WERI-Rb-1 (cell line): ENCODE measurements at places on chromosomes 4 and X.

DNA sequence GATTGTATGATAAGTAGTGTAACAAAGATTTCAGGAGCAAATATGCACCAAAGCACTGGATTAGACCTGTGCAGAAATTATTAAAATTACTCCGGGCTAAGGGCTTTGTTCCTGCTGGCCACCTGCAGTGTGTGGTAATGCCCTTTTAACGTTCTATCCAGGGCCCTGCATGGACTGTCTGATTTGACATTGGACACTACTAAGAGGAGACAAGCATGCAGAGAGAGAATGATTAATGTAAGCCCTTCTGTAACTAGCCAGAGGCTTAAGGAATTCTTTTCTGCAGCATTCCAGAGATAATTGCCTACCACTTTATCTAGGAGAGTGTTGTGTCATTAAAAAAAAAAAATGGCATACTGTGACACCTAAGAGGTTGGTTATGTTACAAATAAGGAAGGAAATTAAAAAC is 117.0 kb downstream of the PCDH7 start:
- DNase-seq, result peak; percentile 53

- no peak for DNase-seq
Observed at GRCh38 chrX:10166731-10167151, 10.0 kb downstream of the CLCN4 start.

- DNase-seq, result no peak
Observed at GRCh38 chr4:41693629-41694028, 54.9 kb downstream of the PHOX2B start.

GRCh38 chr4:96342196-96342595 is 502.3 kb downstream of the PDHA2 start:
- DNase-seq, result no peak

- no peak for DNase-seq
Observed at GRCh38 chr4:105112274-105112673, 34.4 kb upstream of the TET2 start.

DNA sequence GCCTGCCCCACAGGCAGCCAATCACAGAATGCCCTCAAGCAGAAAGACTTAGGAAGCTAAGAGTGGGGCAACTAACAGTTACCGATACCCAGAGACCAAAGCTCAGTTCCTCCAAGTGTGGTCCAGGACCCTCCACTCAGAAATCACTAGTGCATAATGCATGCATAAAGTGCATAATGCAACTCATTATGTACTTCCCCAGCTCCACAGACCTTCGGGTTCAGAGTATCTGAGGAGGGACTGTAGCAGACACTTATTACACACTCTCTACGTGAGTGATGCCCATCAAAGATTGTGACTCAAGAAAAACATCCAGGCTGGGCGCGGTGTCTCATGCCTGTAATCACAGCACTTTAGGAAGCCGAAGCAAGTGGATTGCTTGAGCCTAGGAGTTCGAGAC is 328.0 kb downstream of the BCOR start:
- DNase-seq, result no peak

DNA sequence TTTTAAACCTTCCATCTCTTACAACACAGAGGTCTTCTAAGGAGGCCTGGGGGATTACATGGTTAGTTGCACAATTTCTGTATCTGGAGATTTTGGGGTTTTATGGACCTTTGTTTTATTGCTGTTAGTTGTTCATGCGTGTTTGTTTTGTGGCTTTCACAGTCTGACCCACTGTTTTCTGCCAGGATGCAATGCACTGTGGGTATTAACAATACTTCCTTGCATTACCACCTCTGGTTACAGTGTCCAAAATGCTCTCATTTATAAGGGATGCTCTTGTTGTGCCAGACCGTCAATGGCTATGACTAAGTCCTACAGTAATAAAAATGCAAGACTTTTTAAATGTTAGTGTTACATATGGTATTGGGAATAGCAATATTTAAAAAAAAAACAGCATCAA is 730.2 kb downstream of the KCTD8 start:
- no peak for DNase-seq

GRCh38 chr4:54333657-54334056 is 104.6 kb downstream of the PDGFRA start:
- DNase-seq, result no peak

DNA sequence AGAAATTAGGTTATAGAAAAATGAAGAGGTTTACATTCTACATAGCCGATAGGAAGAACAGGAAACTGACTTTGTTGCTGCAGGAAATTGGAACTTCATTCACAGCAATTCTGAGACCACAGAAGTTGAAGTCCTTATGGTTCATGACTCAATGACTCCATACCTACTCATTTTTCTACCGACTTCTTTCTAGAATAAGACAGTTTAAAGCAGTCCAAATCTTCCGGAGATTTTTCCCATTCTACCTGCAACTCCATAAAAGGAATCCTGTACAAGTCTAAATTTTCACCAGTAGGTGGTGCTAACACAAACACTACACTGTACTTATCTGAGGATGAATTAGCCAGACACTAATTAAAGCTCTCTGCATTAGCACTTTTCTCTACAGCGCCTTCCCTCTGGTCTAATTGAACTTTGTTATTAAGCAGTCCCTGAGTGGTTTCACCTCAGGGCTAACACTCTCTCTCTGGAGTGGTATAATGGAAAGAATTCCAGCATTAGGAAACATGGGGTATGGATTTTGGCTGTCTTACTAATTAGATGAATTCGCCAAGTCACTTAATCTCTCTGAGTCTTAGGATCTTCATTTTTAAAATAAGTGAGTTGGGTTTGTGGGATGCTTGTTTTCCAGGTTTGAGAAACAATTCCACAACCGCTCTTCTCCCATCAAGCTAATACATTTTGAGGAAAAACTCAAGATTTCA is 167.9 kb downstream of the SMIM20 start:
- no peak for DNase-seq

- DNase-seq, result peak; percentile 70
Observed at GRCh38 chr4:134470544-134470943, 269.0 kb upstream of the PABPC4L start.

DNA sequence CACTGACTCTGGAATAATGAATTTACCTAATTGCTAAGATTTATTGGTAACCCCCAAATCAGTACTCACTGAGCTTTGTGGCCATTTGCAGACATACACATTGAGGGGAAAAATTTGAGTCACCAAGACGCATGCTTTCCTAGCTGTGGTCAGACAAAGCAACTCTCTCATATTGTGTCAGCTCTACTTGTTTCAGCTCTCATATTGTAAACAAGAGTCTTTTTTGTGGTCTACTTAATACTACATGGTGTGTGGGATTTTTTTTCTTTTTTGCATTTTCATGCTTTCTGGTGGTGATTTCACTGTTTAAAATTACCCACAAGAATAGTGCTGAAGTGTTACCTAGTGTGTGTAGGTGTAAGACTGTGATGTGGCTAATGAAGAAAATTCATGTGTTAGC is 428.2 kb upstream of the GALNT7 start:
- DNase-seq, result no peak

DNA sequence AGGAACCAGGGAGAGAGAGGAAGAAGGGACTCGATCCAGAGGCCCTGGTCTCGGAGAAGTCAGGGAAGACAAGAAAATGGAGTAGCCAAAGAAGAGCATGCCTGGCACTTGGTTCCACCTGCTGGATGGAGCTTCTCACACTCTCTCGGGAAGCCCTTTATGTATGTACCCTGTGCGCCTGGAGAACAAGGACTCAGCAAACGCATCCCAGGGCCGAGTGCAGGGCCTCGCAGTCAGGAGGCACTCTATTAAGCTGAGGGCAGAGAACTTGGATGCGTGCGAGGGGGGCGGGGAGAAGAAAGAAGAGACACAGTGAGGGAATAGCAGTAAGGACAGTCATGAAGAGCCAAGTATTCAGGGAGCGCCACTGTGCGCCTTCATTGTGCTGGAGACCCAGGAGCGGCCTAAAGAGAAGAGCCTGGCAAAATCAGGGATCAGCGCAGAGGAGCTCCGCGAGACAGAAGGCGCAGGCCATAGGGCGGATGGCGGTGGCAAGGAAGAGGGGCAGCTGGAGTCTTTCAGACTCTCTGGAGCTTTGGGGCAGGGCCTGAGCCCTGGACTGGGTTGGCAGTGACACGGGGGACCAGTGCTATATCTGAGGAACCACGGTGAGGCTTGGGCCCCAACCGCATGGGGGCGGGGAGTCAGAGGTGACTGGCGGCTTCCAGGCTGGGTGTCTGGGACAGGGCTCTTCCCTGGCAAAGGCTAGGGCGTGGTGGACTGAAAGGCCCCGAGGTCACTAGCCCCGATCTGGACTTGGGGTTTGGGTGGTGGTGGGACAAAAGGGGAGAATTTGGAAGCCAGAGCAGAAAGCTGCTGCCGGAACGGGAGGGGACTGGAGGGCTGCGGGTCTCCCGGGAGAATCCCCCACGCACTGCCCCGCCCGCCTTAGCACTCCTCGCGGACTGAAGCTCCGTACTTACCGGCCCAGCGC is 1.9 kb upstream of the SEPTIN6 start:
- no peak for DNase-seq

- DNase-seq, result no peak
Observed at GRCh38 chrX:70488856-70489255, 44.2 kb downstream of the DLG3 start.

GRCh38 chr4:109649872-109650271 is 53.4 kb downstream of the CASP6 start:
- no peak for DNase-seq

DNA sequence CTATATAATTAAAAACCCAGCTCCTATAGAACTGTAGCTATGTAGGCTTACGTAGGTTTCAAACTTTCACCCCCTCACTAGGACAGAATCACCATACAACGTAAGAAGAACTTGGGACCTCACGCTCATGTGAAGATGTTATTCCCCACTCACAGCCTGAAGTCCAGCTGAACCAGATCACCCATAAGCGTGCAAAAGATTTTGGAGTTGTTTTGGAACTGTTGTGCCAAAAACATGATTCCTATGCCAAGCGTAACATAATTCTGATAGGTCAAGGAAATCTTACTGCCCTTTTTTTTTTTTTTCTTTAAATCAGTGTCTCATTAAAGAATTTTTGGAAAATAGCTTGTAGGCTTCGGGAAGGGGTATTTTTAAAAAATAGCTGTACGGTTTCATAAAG is 57.0 kb downstream of the LCORL start:
- no peak for DNase-seq

DNA sequence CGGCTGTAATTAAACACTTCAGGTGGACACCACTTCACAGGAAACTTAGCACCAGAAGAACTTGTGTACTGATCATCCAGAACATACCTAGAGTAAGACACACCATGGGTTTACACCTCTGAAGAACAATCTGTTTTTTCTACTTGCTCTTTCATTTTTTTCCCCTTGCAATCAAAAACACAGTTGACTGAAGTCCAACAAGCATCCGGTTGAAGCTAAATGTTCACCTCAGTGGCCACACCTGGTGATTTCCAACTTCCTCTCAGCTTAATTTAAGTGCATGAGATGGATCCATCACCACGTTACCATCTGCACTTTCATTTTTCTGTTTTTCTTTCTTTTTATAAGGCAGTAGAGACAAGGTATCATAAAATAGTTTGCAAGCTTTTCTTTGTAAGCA is 4.9 kb upstream of the TXK start:
- no peak for DNase-seq
